ENCODE measurements at places on chromosomes 5 and 9.

- DNase-seq, result no peak
Measured at GRCh38 chr9:35385042-35385441, 104.9 kb upstream of the RUSC2 start.

DNA sequence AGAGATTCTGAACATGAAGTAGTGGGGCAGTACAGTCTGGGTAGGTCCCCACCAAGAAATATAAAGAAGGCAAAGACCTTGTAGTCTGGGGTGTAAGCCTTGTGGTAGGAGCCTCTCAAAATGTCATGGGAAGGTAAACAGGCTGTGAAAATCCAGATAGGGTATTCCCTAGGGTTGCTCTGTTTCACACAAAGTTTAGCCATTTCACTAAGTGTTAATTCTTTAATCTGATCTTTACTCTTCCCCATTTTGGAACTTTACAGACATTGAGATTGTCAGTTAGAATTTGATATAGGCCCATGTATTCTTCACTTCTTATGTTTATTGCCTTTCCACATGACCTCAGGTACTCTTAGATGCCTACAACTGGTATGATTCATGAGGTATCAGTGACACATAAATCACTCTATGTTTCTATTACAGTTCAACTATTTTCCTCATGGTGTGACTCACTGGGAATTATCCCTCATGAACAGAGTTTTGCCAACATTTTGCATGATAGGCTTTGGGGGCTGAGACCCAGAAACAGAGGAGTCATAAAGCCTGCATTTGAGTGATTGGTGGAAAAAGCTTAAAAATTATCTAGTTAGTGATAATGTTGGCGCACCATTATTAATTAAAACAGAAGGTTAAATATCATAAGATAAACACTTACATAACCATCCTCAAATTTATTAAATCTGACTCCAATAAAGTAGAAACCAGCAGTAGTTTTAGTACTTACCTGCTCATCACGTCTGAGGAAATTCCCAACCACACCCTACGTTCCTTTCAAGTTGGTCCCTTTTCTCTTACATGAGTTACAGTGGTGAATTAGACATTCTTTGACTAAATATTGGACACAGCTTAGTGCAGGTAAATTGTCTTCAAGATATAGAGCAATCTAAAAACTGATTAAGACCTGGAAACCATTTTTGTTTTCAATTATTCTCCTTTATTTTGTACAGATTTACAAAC lies 399.8 kb upstream of the MEF2C start:
- no peak for DNase-seq

DNA sequence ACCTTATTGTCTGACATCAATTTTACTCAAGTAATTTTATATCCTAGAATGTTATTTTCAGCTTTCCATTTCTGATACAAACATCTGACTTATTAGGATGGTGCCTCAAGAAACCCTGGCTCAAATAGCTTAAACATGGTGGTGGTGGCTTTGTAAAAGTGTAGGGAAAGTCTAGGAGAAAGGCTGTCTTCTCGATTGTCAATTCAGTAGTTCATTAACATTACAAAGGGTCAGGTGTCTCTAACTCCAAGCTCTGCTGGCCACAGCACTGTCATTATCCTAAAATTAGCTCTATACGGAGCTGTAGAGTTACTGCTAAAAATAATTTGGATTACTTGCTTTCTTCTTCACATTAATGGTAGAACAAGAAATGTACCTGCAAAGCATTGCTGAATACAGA lies 1360.1 kb upstream of the CDH6 start:
- DNase-seq, result no peak

DNA sequence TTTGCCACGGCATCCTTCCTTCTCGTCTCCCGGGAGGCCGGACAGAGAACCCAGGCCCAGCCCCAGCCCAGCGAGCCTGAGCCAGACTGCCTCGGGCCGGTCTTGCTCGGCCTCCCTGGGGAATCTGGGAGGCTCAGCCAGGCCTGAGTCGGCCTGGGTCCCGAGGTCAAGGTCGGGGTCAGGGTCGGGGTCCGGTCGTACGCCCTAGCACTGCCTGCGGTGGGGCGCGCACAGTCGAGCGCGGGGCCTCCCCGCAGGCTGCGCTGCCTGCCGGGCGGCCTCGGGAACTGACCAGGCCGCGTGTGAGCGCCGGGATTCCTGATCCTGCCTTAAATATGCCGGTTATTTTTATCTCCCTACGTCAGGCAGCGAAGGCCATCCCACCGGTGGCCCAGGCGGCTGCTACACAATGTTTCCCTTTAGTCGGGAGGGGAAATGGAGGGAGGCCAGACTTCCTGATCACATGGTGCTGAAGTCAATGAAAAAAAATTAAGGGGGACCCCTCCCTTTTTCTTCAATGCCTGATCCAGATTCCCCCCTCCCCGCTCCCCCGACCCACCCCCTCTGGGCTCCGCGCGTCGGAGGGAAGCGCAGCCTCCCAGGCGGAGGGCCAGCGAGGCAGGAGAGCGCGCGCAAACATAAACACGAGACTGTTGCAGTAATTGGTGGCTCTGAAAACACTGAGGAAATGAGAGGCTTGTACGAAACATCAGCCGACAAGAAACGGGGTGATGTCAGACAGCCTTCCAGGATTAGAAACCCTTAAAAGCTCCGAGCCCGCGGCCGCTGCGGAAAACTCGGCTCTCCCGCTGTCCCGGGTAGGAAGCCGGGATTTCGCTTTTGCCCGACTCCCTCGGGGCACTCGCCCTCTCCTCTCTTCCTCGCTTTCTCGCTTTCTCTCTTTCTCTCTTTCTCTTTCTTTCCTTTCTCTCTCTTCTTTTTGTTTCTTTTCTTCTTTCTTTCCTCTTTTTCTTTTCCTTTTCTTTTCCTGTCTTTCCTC lies 148.2 kb upstream of the KLF4 start:
- no peak for DNase-seq

GRCh38 chr5:407051-407450 lies 35.9 kb upstream of the EXOC3 start:
- no peak for DNase-seq

DNA sequence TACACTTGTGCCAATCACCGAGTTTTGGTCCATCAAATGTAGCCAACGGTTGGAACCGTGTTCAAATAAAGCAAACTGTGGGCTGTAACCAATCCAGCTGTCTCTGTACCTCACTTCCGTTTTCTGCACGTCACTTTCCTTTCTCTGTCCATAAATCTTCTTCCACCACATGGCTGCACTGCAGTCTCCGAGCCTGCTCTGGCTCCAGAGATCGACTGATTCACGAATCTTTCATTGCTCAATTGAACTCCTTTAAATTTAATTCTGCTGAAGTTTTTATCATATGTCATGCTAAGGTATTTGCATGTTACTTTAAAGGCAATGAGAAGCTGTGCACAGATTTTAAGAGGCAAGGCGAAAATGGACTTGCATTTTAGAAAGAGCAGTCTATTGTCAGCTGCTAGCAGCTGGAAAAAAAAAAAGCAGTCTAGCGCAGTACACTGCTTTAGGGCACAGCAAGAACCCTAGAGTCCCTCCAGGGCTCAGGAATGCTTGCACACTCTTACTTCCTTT lies 13.2 kb downstream of the TTC39B start:
- DNase-seq, result no peak

- no peak for DNase-seq
Measured at GRCh38 chr5:168848569-168848968, 269.4 kb upstream of the PANK3 start.

DNA sequence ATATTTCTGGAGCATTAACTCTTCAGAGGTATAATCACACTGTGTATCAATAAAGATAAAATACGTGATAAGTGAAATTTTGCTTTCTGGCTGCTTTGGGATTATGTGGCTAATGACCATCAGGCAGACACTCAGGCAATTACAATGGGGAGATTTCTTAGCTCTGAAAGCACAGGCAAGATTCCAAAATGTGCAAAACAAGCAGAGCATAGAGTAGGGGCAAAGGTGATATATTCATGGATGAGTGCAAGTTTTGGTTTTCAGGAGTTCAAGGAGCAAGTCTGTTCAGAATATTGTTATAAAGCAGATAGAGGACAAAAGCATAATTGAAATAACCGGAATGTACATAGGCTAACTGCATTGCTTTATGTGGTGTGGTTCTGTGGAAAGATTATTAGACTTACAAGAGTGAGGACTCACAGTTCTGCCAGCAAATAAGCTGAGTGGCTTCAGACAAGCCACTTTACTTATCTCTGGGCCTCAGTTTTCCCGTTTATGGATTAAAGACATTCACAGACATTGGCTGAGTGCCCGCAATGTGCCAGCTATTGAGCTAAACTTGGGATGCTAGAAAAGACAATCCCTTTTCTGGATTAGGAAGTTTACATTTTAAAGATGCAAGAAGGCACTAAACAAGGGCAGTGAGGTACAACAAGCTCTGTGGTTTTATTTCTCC lies 945.6 kb upstream of the ARRDC3 start:
- DNase-seq, result no peak

GRCh38 chr9:107832871-107833270 lies 343.3 kb upstream of the KLF4 start:
- DNase-seq, result no peak

GRCh38 chr5:7018198-7018597 lies 305.0 kb downstream of the TENT4A start:
- DNase-seq, result no peak

GRCh38 chr5:11620172-11620571 lies 284.1 kb downstream of the CTNND2 start:
- no peak for DNase-seq

DNA sequence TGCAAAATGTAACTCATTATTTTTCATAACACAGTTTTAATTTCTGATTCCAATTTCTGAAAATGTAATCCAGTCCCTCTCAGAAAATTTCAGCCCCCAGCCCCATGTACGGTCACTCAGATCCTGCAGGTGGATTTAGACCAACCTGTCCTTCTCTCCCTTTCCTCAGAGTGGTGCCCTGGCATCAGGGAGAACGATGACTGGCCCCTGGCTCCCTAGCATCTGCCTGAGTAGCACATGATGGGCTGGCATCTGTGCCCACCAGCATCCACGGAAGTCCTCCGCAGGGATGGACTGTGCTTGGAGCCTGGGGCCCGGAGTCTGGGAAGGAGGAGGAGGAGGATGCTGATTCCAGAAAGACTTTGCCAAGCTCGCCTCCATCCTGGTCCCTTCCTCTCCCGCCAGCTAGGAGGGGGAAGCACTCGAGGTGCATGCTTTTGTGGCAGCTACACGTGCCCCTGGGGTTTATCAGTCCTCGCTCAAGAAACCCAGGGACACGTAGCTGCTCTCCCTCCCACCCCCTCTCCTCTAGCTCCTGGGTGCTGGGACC lies 54.4 kb upstream of the RUFY1 start:
- no peak for DNase-seq

DNA sequence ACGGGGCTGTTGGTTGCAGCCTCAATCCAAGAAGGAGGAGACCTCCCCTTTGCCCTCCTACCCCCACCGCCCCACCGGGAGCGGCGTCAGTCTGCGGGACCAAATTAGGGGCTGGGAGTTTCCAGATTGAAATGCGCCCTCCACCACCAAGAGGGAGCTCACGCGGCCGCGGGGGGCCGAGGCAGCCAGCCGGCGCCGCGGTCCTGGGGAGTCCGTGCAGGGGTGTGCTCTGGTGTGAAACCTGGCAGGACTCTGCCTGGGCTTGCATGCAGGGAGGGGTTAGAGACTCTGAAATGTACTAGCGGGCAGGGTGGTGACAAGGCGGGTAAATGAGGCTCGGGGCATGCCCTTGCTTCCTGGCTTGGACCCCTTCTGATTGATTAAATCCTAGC lies 989 bp upstream of the FBN2 start:
- DNase-seq, result no peak

DNA sequence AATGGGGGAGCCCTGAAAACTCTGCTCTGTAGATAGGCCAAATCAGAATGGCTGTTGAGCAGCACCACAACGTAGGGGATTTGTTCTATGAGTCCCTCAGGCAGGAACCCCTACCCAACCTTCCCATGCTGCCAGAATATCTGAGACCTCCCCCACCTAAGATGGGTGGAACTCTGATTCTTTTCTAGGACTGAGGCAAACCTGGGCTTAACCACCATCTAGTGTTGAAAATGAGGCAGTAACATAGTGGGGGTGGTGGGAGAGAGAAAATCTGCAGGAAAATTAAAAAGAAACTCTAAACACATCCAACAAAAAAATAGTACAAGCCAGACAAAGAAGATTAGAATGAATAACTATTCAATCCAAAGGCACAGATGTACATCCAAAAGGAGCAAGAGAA lies 228.4 kb downstream of the ATPSCKMT start:
- no peak for DNase-seq

DNA sequence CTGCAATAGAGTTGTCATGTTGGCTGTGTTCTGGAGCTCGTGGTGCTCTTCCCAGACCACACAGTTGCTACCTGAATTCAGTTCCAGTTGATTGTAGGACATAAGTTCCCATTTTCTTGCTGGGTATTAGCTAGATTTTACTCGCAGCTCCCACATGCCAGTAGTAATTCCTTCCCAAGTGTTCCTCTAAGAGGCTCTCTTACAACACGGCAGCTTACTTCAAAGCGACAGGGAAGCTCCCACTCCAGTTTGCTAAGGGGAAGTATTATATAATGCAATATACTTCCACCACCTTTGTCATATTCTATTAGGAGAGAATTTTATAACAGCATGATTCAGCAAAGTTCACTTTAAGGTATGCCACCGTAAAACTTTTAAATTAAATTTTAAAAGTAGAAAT lies 623.0 kb downstream of the SLCO4C1 start:
- no peak for DNase-seq

DNA sequence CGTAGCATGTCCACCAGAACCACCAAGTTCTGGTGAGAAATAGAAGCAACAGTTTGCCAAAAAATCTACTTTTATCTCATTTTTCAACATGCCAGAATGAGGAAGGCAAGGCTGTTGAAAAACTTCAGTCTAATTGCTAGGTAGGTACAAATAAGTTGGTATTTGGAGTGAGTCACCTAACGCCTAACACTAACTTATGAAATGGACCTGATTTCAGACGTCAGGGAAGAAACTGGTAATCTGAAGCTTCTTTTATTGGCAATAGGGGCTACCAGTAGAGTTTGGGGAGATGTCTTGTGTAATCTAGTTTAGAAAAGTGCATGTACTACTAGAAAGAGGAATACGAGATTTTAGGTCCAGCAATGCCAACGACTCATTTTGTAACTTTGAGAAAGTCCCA lies 4.4 kb upstream of the PDE6A start:
- DNase-seq, result no peak

GRCh38 chr5:149053072-149053695 lies 9.7 kb downstream of the SH3TC2 start:
- no peak for DNase-seq

- DNase-seq, result no peak
Measured at GRCh38 chr9:120474591-120475243, 105.2 kb downstream of the CDK5RAP2 start.

DNA sequence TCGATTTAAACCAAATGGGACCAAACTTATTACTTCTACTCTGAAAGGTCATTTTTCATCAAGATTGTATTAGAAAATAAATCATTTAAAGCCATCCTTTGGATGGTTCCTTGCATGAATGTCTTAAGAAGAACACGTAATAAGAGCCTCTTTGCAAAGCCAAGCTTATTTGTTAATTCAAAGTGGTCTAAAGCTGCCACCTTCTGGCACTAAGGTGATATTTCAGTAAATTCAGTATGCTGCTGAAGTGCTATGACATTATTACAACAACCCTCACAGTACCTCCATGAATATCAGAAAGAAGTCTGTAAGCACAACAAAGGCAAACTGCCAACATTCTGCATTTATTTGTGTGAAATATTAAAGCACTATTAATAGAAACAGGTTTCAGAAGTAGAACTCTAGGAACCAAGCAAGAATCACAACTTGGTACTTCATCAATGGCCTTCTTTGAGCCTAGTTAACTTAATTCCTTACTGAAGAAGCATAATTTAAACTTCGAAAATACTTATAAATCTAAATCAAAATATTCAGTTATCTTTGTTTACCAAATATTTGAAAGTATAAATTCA lies 53.1 kb upstream of the TYRP1 start:
- no peak for DNase-seq

GRCh38 chr9:68974431-68974830 lies 39.5 kb downstream of the PRKACG start:
- DNase-seq, result no peak
